ENCODE measurements at places on chromosomes 2 and 18. TPM values are rescaled to one million over a fixed set of nuclear protein-coding genes. Genes with fewer than 3 reads are reported as not detected.

GRCh38 chr2:38605298-38605830 is 2.6 kb upstream of the HNRNPLL start:
- no peaks in the 10 kb centered on the region for H3K36me3 ChIP-seq
- H3K27ac ChIP-seq = no peak overlapping the region
- H3K4me3 ChIP-seq = no peak overlapping the region

DNA sequence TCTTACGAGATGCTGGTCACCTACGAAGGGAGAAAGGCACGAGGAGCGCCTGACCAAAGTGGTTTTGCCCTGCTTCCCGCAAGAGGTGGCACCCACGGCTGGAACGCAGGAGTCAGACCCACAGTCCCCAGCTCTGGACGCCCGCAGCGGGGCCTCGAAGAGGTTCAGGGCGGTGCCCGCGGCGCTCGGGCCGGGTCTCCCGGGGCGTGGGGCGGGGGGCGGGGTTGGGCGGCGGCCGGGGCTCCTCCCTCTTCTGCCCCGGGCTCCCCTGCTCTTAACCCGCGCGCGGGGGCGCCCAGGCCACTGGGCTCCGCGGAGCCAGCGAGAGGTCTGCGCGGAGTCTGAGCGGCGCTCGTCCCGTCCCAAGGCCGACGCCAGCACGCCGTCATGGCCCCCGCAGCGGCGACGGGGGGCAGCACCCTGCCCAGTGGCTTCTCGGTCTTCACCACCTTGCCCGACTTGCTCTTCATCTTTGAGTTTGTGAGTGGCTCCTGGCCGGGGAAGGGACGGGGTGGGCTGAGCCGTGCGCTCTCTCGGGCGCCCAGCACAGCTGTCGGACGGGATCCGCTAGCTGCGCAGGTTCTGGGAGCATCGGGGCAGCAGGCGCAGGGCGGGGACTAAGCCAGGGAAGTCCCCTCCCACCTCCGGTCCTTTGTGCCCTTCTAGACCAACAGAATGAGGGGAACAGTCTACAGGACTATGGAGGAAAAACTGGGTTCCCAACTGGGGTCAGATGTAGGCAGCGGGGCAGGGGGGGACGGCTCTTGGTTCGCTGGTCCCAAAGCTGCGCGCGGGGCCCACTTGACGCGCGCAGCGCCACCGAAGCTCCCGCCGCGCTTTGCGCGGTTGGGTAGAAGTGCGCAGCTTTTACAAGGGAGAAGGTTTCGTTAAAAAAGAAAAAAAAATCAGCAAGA is at the start of gene MAL:
TSS of gene MAL (plus strand) at position 303 of the 914 bp plus-strand sequence. CDS start at position 388, 85 bp downstream.
- H3K27ac ChIP-seq = no peak within 1 kb of the TSS
- no peak within 1 kb of the TSS for H3K4me3 ChIP-seq
- H3K27me3 ChIP-seq = peaks cover 42% of the 10 kb centered on the region
- DNase-seq = no peak
- H3K4me1 ChIP-seq = no peaks in the 10 kb centered on the region

The PDE11A gene
- total RNA-seq = not detected

- no peak overlapping the region for H3K4me3 ChIP-seq
- H3K27me3 ChIP-seq = no peaks in the 10 kb centered on the region
- peaks cover 5% of the 10 kb centered on the region for H3K4me1 ChIP-seq
These were observed 78.9 kb upstream of the CCDC68 start for GRCh38 chr18:55038162-55038561.

DNA sequence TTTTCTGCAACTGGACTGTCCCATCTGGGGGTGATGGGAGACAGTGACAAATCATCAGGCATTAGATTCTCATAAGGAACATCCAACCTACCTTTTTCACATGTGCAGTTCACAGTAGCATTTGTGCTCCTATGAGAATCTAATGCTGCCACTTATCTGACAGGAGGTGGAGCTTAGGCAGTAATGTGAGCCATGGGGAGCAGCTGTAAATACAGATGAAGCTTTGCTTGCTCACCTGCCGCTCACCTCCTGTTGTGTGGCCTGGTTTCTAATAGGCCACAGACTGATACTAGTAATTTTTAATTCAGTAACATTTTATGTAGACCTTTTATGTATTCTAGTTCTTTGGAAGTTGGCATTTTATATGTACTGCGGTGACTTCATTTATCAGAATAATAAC is 180.1 kb upstream of the SPOPL start:
- H3K4me1 ChIP-seq = no peaks in the 10 kb centered on the region
- H3K27me3 ChIP-seq = no peaks in the 10 kb centered on the region
- no peak overlapping the region for H3K27ac ChIP-seq
- H3K36me3 ChIP-seq = no peaks in the 10 kb centered on the region

DNA sequence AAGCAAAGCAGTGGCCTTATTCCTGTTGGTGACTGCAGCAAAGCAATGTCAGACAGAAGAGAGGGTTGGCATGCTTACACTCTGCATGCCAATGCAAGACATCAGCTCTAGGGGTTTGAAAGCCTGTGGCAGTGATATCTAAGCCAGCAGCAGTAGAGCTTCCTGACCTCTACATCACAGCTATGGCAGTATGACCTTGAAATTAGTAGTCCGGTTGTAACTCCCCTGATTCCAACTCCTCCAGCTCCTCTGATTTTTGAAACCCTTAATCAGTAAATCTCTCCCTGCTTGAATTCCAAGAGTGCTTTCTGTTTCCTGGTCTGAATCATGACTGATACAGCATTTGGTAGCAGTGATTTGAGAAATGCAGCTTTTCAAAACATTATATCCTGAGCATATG is 60.0 kb upstream of the LRP1B start:
- no peak for DNase-seq
- no peaks in the 10 kb centered on the region for H3K36me3 ChIP-seq
- no peak overlapping the region for H3K4me3 ChIP-seq

DNA sequence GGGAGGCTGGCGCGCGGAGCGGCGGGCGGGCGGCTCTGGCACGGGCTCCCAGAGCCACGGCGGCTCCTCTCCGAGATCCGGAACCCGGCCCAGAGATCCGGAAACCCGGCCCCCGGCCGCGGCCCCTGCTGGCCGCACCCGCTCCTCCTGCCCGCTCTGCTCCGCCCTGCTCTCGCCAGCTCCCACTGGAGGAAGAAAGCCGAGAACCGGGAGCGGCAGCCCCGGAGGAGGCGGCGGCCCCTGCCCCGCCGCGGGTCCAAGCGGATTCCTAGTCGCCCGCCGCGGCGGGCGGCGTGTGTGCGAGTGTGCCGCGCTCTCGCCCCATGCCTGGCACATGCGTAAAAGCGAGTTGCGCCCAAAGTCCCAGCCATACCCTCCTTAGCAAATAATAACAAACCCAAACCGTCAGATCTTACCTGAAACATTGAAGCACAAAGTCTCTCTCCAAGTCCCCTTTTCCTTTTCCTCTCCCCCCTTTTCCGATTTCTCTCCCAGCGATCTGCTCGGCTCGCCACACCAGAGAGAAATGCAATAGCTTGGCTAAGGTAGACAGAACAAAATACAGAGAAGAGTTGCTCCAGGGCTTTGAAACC is 108.7 kb upstream of the KCTD1 start:
- no peaks in the 10 kb centered on the region for H3K27me3 ChIP-seq
- peaks cover 14% of the 10 kb centered on the region for H3K4me1 ChIP-seq
- H3K4me3 ChIP-seq = peak overlapping the region; percentile 99
- H3K27ac ChIP-seq = peak overlapping the region; percentile 94
- peak; percentile 73 for DNase-seq

DNA sequence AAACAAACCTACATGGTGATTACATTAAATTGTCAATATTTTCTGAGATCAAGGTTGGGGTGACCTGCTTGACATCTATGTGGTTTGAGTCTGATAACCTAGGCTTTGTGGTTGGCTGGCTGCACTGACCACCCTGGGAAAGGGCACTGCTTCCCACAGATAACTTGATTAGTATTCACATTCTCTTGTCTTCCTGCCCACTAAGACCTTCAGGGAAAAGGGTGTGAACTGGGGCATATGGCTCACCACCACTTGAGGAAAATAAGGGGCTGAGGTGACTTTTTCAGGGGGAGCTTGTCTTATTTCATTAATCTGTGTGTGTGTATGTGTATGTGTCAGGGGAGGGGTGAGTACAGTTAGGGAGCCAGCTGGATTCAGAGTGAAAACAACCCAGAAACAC is 1.5 kb downstream of the SMYD1 start:
- DNase-seq = no peak
- no peak overlapping the region for H3K4me3 ChIP-seq
- no peak overlapping the region for H3K27ac ChIP-seq
- H3K36me3 ChIP-seq = no peaks in the 10 kb centered on the region

The C2orf78 gene
- not detected for total RNA-seq

- H3K27ac ChIP-seq = no peak overlapping the region
- H3K36me3 ChIP-seq = no peaks in the 10 kb centered on the region
- DNase-seq = no peak
These were observed 249.4 kb upstream of the SOX11 start for GRCh38 chr2:5442736-5443135.

GRCh38 chr2:238097988-238098871 is 1.9 kb upstream of the ESPNL start:
- peak; percentile 92 for DNase-seq
- H3K4me1 ChIP-seq = no peaks in the 10 kb centered on the region
- H3K4me3 ChIP-seq = no peak overlapping the region
- no peaks in the 10 kb centered on the region for H3K27me3 ChIP-seq

The CHST9 gene
- not detected for total RNA-seq

DNA sequence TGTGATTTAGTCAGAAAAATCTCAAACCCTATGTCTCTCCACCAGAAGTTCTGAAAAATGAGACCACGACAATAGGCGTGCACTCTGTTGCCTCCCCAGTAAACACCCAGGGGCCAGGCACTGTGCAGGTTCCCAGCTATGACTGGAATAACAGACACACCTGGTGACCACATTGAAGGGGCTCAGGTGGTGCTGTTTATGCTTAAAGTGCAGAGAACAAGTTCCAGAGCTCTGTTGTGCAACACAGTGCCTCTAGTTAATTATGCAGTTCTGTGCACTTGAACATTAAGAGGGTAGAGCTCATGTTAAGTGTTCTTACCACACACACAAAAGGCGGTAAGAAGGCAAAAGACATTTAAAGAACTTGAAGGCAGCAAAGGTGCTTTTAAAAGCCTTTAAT is 52.6 kb upstream of the AFF3 start:
- H3K27me3 ChIP-seq = no peaks in the 10 kb centered on the region
- peaks cover 5% of the 10 kb centered on the region for H3K36me3 ChIP-seq
- no peak for DNase-seq
- no peak overlapping the region for H3K27ac ChIP-seq
- no peak overlapping the region for H3K4me3 ChIP-seq

DNA sequence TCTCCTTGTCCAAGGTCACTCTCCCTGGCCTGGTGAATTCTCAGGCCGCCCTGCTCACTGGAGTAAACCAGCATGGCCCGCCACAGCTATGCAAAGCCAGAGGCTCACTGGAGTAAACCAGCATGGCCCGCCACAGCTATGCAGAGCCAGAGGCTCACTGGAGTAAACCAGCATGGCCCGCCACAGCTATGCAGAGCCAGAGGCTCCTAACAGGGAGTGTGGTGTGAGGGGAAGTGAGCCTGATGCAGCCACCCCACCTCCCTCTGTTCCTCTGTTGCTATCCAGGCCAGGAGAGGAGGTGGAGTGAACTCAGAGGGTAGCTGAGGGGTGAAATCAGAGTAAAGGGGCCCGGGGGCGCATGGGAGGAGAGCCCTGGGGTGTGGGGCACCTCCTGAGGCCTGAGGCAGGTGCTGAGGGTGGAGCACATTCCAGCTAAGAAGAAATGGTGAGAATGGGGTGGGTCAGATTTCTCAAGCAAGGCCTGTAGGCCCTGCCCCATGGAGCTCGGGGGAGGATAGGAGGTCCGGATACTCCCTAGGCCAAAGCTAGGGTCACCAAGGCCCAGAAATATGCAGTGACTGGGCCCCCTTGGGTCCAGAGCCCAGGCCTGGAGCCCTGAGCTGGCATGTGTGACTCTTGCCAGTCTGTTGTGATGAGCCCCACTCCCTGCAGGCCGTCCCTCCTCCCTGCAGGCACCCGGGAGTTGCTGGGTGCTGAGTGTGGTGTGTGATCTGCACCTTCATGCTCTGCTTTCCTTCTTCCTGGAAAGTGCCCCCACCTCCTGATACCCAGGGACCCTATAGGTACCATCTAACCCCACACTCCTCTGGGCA is 1.5 kb downstream of the ATP6V1B1 start:
- peaks cover 16% of the 10 kb centered on the region for H3K27me3 ChIP-seq
- no peak overlapping the region for H3K27ac ChIP-seq
- H3K4me3 ChIP-seq = no peak overlapping the region

DNA sequence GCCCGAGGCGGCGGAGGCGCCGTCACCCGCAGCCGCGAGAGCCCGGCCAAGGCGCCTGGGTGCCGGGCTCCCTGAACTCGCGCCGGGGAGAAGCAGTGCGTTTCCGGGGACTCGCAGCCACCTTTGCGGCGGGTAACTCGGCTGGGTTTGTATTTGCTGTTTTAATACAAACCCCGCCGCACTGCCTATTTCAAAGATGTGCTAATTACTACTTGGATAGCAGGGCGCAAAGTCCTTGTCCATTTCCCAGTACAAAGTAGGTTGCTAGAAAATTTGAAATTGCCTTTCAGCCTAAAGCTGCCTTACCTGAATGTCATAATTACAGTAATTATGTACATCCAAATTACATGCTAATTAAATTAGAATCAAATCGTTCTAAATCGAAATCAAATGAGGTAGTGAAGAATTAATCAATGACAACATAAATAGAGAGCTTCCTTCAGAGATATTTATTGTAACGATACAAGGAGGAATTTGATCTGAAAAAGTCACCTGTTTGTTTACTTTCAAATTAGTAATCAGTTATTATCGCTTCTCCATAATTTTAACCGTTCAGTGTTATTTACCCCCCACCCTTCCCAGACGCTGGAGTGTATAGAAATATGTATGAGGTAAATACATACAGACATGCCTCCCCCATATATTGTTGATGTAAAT is 8.1 kb downstream of the SP9 start:
- no peak overlapping the region for H3K4me3 ChIP-seq
- H3K36me3 ChIP-seq = no peaks in the 10 kb centered on the region
- peaks cover 11% of the 10 kb centered on the region for H3K4me1 ChIP-seq
- H3K27ac ChIP-seq = no peak overlapping the region
- no peak for DNase-seq

GRCh38 chr2:110872521-110872920 is 140.1 kb downstream of the ACOXL start:
- H3K27ac ChIP-seq = no peak overlapping the region
- no peaks in the 10 kb centered on the region for H3K36me3 ChIP-seq
- H3K4me1 ChIP-seq = peaks cover 9% of the 10 kb centered on the region
- no peak overlapping the region for H3K4me3 ChIP-seq

DNA sequence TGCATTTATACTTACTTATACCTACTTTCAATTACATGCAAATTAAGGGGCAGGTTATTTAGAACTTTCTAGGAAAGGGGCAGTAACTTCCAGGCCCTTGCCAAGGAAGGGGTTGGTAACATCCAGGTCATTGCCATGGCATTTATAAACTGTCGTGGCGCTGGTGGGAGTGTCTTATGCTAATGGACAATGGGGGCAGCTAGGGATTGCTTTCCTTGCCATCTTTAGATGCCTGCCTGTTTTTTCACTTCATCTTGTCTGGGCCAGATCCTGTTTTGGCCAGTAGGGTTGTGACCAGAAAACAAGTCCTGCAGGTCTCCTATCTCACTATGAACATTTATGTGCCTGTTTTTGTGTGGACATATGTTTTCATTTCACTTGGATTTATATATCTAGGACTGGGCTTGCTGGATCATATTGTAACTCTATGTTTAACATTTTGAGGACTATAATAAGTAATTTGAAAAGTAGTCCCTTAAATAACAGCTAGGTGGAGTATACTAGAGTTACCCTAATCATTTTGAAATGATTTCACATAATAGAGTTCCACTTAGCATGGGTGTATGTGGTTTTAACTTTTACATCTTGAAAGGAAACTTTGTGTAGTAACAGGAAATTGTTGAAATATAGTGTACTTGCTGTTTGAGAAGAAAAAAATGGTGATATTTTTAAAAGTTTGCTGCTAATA is 56.1 kb downstream of the LCLAT1 start:
- H3K4me3 ChIP-seq = no peak overlapping the region
- H3K36me3 ChIP-seq = no peaks in the 10 kb centered on the region
- H3K27me3 ChIP-seq = no peaks in the 10 kb centered on the region
- DNase-seq = no peak
- peaks cover 2% of the 10 kb centered on the region for H3K4me1 ChIP-seq

The CNTNAP5 gene
- not detected for total RNA-seq

Measured in MCF 10A (cell line).